Cardiac fibroblast (primary cell): ENCODE measurements at places on chromosomes 6 and 20.

- peak; percentile 72 for DNase-seq
Observed at GRCh38 chr6:57021086-57021720, 25.3 kb upstream of the KIAA1586 start.

GRCh38 chr20:63224412-63225081 lies 8.6 kb upstream of the YTHDF1 start:
- peak; percentile 58 for DNase-seq

- DNase-seq, result no peak
Observed at GRCh38 chr6:20722455-20722854, 188.2 kb downstream of the CDKAL1 start.

DNA sequence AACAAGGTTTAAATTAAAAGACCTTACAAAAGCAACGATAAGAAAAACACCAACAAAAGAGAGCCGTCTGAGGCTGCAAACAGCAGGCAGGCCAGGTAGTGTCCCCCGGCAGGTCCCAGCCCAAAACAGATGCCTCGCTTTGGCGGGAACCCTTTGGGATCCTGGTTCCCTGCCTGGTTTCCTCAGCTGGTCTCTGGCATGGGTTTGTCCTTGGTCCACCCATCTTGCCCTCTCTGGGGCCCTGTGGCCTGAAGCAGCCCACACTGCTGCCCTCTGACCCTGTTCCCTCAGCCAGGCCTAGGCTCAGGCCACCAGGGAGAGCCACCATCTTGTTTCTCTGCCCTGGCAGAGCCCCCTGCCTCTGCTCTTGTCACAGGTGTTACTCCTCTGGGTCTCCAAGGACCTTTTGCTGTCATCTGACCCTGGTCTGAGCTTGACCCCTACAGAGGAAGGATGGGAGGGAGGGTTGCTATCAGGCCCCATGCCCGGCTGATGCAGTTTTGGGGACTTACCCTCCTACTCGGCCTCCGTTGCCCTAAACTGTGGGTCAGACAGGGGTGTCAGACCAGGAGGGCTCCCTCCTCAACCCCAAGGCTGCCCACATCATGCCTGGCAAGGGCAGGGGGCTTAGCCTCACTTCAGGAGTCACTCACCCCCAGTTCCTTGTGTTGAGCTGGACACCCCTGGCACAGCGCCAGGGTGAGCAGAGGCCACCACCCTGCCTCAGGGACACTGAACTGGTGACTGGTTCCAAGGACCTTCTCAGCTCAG lies 30.6 kb upstream of the GRM4 start:
- DNase-seq, result no peak

GRCh38 chr6:114342826-114343781 lies at the start of gene HS3ST5:
HS3ST5 (minus strand) TSS chr6:114343023; CDS start chr6:114062845, 280,178 bp downstream.
- DNase-seq, result peak; percentile 7
